ENCODE measurements at places on chromosomes 11 and 22.

GRCh38 chr11:15200696-15201095 lies 86.0 kb downstream of the INSC start:
- DNase-seq, result no peak

DNA sequence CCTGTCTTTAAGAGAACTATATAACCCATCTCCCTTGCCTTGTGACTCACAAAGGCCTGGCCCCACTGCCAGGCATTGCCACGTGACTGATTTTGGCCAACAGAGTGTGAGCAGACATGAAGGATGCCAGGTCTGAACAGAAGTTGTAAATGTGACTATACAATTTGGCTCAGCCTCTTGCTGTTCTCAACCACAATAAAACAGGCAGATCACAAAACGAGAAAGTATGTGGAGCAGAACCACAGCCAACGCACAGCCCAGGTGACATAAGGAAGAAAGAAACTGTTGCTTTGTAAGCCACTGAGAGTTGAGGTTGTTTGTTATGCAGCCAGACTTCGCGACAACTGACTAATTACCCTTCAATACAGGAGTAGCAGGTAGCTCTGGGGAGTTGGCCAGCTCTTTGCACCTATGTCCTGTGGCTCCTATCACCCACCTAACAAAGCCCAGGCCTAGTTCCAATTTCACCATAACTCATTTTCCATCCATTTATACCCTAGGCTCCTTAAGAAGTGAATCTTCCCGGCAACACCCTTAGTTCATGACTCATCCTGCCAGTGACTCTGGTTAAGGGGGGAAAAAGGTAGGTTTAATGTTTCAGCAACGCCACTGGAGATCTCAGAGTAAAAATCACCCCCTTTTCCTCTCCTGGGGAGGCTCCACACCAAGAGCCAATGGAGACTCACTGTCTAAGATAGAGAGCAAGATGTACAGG lies 53.7 kb downstream of the GALNT18 start:
- peak; percentile 24 for DNase-seq

- no peak for DNase-seq
These were observed 4.9 kb downstream of the OR8B8 start for GRCh38 chr11:124440608-124441007.

- no peak for DNase-seq
These were observed 157.4 kb downstream of the TEAD1 start for GRCh38 chr11:12831471-12832202.

- DNase-seq, result peak; percentile 92
These were observed 379.8 kb downstream of the SOX6 start for GRCh38 chr11:15976433-15977045.

- DNase-seq, result no peak
These were observed 37.7 kb downstream of the NF2 start for GRCh38 chr22:29641042-29641699.

DNA sequence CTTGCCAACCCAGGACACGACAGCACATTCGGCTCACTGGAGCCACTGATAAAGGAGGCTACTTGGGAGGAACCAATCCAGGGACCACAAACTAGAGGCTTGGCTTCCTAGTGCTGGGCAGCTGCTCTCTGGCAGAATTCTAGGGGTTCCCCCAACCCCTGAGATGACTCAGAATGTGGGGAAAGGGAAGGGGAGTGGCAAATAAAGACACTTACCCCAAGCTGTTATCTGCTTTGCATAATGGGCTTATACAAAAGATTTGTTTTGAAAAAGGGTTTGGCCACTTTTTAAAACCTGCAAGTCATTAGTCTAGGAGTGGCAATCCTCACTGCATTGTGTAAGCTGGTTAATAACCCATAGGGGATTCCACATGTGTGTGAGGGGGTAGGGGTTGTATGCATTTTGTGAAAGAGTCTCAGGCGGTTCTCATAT lies 64.1 kb upstream of the LMO1 start:
- peak; percentile 25 for DNase-seq

DNA sequence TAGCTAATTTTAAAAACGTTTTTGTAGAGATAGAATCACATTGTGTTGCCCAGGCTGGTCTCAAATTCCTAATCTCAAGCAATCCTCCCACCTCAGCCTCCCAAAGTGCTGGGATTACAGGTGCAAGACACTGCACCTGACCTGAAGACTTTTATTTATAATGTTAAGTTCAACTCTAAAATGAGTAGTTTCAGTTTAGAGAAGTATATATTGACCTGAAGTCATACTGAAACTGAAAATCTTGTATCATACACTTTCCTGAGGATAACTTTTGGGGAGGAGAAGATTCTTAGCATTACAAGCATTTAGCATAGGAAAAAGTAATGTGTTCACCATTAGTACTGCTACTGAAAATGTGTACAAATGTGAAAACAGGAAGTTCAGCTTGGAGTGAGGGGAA lies 249.3 kb downstream of the CASP12 start:
- no peak for DNase-seq

DNA sequence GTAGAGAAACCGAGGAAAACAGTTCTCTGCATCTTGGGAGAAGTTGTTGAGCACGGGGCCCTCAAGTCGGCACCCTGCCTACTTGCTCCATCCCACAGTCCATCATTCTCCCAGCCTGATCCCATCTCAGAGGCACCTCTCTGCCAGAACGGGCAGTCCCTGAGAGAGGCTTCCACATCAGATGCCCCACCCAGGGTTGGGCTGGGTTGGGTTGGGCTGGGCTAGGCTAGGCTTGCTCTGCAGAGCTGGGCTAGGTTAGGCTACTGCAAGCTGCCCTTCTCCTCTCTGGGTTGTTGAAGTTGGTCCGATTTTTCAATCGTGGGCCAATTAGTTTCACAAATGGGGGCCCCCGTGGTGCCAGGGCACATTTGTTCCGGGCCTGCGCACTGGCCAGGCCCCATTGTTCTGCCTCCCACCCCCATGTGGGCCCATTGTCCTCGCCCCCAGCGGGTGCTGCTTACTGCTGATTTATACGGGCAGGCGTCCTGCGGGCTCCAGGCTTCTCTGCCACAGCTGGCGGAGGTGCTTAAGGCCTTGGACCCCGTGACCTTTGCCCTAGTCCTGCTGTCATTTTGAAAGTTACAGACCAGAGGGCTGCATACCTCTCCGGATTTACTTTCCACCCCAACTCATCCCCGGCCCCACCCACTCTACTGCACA lies 63.7 kb upstream of the NNMT start:
- DNase-seq, result no peak

- no peak for DNase-seq
These were observed 5.9 kb downstream of the IGSF9B start for GRCh38 chr11:133950874-133951326.

DNA sequence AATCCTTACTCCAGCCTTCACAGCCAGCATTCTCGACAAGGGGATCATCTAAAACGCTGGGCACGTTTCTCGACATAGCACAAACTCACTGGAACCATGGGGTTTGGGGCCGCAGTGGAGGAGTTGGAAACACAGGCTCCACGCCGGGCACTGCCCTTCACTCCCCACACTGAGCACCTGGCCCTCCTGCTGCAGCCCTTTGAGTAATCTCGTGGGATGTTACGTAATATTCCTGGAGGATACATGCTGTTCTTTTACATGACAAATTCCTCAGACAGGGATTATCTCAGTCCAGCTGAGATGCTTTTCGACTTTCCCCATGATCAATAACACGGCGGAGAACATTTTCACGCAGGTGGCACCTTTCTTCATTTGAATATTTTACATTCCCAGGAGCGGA lies 408.0 kb downstream of the SHANK2 start:
- DNase-seq, result no peak

GRCh38 chr11:118448294-118448693 lies 12.0 kb downstream of the KMT2A start:
- peak; percentile 59 for DNase-seq

DNA sequence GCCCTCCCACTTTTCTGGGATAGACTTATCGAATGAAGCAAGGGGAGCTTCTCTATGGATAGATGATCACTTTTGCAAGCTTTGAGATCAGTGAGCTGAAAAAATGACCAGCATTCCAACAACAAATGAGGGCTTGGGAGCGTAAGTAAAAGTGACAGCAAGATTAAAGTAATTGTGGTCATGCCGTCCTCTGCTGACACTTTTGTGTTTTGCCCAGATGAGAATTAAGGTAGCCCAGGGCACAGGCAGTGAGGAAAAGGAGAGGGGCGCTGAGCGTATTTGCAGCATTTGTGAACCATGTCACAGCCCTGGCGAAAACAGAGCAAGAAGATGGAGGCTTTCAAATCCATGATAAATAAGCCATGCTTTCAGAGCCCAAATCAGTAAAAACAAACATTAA lies 24.6 kb upstream of the TMA7B start:
- DNase-seq, result no peak

- no peak for DNase-seq
These were observed 1390.5 kb upstream of the TENM4 start for GRCh38 chr11:80831374-80831773.

GRCh38 chr11:130689222-130689908 lies 226.9 kb downstream of the SNX19 start:
- DNase-seq, result peak; percentile 97

GRCh38 chr11:66842501-66842895 lies 743 bp upstream of the RCE1 start:
- no peak for DNase-seq

GRCh38 chr11:94832604-94833235 lies 64.6 kb downstream of the AMOTL1 start:
- DNase-seq, result no peak

GRCh38 chr11:70642266-70642665 lies 243.9 kb downstream of the CTTN start:
- no peak for DNase-seq
